Neural progenitor cell (in vitro differentiated cells): ENCODE measurements at places on chromosomes 2 and 18.

DNA sequence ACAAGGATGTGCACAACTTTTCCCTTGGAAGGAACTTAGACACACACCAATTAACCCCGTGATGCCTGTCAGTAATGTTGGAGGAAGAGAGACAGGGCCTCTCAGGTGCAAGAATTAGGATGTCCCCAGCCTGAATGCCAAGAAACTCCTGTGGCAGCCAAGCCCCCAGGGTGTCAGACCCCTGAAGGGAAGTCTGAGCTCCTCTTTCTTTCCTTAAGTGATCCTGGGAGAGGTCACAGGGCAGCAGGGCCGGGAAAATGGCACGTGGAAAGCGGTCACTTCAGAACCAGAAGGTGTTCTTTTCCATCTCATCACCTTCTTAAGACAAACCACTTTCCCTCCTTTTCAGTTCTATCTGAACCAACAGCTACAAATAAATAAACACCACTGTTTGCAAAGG is 185.9 kb downstream of the ANAPC1 start:
- DNase-seq, result no peak

DNA sequence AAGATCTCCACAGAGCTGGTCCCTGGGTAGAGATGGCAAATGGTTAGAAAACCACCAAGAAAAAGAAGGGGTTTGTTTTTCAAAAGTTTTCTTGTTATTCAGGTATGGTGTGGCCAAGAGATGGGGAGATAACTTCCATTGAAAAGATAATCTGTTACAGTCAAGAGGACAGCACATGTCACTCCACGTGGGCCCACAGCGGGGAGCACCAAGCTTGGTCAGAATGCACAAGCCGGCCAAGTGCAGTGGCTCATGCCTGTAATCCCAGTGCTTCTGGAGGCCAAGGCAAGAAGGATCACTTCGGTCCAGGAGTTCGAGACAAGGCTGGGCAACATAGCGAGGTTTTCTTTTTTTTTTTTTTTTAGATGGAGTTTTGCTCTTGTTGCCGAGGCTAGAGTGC is 6.0 kb upstream of the LCLAT1 start:
- no peak for DNase-seq

- DNase-seq, result no peak
Measured at GRCh38 chr2:26412091-26412673, 10.5 kb downstream of the DRC1 start.

GRCh38 chr2:216426938-216427337 is 14.7 kb downstream of the SMARCAL1 start:
- no peak for DNase-seq

DNA sequence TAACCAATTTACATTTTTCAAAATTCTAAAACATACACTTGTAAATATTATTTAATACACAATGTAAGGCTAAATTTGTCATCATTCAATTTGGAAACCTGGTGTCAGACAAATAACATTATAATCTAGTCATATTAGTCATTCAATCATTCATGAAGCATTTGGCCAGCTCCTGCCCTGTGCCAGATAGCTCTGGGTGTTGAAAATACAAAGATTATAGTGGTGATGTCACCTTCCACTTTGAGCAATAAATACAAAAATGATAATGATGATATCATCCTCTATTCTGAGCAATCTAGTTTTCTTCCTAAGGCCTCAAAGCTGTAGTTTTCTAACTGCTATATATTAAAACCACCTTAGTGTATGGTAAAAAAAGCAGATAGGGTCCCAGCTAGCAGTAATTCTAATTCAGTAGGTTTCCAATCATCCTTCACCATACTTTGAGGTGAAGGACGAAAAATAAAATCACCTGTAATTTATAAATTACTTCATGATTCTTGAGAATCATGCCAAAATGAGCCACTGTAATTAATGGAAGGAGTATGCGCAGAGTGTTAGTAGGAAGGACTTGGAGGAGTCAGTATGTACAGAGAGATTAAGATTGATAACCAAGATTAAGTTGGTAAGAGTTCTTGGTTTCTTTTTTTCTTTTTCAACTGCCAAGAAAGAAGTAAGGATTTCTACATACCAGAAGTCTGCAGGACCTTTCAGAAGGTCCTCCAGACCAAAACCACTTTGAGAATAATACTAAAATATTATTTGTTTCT is 23.2 kb downstream of the MEMO1 start:
- no peak for DNase-seq

- no peak for DNase-seq
Measured at GRCh38 chr2:216477283-216478035, 21.2 kb upstream of the RPL37A start.

- no peak for DNase-seq
Measured at GRCh38 chr2:201854841-201855240, 48.5 kb downstream of the CDK15 start.

DNA sequence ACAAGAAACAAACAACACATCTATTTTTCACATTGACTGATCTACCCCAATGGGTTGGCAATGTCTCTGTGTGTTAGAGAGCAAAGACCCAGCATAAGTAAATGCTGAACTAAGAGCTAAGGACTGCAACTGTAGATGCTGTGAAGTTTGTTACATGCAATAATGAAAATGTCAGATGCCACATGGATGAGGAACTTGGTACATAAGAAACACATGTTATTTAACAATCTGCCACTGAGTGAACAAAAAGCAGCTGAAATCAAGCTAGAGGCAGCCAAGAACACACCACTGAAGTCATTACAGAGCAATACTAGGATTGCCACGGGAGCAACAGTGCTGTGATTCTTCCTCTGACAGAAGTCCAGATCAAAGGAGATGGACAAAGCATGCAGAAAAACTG is 389.4 kb downstream of the CDH2 start:
- no peak for DNase-seq

DNA sequence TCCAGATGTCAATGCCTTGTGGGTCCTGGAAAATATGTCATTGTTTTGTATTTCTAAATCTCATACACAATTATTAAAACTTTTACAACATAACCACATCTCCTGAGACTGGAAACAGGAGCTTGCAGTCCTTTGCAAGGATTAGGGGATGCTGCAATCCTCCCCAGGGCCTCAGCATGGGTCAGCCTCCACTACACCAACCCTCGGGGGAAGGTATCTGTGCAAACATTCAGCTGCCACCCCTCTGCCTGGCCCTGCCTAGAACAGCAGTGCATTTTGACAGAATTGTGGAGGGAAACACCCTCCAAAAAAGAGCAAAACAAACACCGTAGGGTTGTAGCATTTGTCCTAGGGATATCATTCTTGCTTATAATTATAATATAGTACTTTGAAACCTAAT is 4.2 kb upstream of the UPP2 start:
- no peak for DNase-seq

GRCh38 chr2:175049661-175050060 is 44.5 kb upstream of the CHN1 start:
- no peak for DNase-seq

DNA sequence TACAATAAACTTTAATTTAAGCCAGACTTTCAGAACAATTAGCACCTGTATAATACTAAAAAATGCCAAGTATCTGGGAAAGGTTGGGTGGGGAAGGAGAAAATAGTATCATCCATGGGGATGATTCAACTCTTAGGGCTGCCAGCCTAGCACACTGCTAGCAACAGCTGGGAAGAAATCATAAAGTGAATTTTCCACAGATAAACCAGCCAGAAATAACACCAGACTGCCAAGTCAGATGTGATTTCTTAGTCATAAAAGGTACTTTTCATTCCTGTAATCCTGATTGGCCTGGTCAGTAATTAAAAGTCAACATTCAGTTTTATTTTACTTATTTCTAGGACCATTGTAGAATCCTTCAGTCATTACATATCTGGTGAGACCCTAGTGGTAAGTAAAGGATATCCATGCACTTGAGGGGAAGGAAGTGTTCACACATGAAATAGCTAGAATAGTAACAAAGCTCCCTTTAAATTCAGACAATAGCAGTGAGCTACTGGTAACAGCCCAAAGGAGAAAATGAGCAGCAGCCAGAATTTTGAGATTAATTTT is 59.4 kb downstream of the LIMS1 start:
- DNase-seq, result no peak

GRCh38 chr2:48600917-48601316 is 16.7 kb upstream of the GTF2A1L start:
- DNase-seq, result no peak

GRCh38 chr2:156356014-156356754 is 23.7 kb upstream of the NR4A2 start:
- no peak for DNase-seq

- no peak for DNase-seq
Measured at GRCh38 chr2:43207553-43208300, 18.7 kb downstream of the ZFP36L2 start.

DNA sequence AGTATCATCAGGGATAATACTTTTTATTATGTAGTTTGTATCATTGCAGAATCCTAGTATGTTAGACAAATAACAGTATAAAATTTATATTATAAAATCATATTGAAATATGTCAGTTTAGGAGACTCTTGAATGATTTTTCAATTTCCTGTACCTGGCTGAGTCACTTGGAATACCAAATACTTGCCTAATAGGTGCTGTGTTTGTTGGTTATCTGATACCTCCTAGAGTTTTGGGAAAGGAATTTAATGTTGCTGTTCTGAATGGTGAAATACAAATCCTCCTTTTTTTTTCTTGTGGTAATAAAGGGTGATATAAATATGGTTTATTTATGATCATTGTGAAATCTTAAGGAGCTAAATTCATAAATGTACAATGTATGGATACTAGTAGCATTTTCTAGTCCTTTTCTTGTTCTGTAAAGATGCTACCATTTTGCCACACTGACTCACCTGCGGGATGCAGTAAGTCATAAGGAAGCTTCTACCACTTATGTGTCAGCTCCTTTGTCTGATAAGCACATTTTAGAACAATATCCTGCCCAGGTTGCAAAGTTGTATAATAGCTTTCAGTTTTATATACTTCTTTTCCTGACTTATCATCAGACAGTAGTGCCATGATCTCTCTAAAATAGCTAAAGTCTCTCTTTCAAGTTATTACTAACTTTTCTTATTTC is 465.5 kb downstream of the XIRP2 start:
- DNase-seq, result no peak

GRCh38 chr18:13220361-13220991 is 1.9 kb downstream of the LDLRAD4 start:
- no peak for DNase-seq
